ENCODE measurements at places on chromosomes 4 and X.

GRCh38 chrX:65017451-65017850, 41.2 kb upstream of the ZC4H2 start:
- DNase-seq, result no peak

- DNase-seq, result no peak
Measured at GRCh38 chr4:78768452-78769180, 7.5 kb upstream of the BMP2K start.

DNA sequence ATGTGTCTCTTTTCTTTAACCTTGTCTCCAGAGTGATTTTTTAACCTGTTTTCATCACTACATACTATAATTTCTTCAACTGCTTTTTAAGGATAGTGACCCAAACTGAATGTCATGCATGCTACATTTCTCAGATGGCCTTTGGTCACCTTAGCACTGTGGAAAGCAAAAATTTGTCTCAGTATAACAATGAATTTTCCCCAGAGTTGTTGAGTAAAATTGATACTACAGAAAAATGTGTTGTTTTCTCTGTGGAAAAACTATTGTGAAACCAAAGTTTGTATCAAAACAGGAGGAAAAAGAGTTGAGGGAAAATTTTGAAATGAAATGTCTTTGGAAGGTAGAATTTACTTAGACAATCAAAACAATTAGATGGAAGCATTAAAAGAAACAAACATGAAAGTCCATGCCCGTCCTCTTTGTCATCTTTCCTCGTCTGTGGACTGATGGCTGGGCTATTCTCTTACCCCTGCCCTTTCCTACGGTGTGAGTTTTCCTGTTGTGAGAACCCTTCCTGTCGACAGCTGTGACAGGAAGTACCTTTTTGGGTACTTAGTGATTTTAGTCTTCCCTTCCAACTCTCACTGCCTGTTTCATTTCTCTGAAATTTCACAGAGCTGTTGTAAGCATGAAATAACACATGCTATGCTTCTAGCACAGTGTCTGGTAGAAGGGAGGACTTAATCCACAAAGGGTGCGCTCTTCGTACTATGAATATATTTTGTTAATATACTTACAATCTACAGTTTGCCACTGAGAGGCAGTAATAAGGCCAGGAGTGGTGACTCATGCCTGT, 50.8 kb downstream of the LRP2BP start:
- no peak for DNase-seq

DNA sequence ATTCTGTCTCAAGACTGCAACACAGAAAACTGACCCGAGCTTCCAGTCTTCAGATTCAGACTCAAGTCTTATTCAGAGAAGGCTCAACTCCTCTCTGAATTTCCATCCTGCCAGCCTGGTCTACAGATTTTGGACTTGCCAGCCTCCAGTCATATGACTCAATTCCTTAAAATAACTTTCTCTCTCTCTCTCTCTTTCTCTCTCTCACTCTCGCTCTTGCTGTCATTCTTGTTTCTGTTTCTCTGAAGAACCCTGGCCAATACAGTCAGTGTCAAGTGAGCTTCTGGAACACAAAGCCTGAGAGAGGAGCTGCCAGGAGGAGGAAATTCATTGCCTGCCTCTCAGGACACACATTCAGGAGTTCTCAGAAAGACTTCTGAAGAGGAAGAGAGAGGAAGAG, 154.9 kb downstream of the PARM1 start:
- DNase-seq, result no peak

- DNase-seq, result no peak
Measured at GRCh38 chr4:93403571-93403970, 425.0 kb upstream of the ATOH1 start.

DNA sequence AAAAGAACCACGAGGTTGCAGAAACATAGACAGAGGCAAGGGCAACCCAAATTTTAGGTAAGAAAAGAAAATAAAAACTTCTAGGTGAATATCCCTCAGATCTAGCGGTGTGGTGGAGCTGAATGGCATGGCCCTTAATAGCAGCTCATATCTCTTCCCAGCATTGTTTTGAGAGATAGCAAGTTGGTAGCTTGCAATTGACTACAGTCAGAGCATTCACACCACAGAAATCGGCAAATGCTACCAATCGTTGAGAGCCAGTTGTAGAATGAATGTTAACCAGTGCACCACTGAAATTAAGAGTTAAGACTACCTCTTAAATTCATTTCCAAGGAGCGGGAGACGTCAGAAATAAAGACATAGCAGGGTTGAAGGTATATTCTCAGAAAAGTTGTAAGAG, 184.0 kb upstream of the KIT start:
- no peak for DNase-seq

All from glutamatergic neuron (in vitro differentiated cells).